H1 (cell line): ENCODE measurements at places on chromosomes 16 and 17.

- H3K27ac ChIP-seq = no peak overlapping the region
- no peak overlapping the region for H3K4me3 ChIP-seq
- H3K36me3 ChIP-seq = no peaks in the 10 kb centered on the region
Observed at GRCh38 chr17:49393491-49394255, 21.0 kb downstream of the PHB1 start.

GRCh38 chr16:70529051-70529777 is 5.6 kb downstream of the SF3B3 start:
- H3K27me3 ChIP-seq = no peaks in the 10 kb centered on the region
- H3K4me3 ChIP-seq = no peak overlapping the region
- no peaks in the 10 kb centered on the region for H3K4me1 ChIP-seq
- peaks cover 47% of the 10 kb centered on the region for H3K36me3 ChIP-seq
- no peak overlapping the region for H3K27ac ChIP-seq

DNA sequence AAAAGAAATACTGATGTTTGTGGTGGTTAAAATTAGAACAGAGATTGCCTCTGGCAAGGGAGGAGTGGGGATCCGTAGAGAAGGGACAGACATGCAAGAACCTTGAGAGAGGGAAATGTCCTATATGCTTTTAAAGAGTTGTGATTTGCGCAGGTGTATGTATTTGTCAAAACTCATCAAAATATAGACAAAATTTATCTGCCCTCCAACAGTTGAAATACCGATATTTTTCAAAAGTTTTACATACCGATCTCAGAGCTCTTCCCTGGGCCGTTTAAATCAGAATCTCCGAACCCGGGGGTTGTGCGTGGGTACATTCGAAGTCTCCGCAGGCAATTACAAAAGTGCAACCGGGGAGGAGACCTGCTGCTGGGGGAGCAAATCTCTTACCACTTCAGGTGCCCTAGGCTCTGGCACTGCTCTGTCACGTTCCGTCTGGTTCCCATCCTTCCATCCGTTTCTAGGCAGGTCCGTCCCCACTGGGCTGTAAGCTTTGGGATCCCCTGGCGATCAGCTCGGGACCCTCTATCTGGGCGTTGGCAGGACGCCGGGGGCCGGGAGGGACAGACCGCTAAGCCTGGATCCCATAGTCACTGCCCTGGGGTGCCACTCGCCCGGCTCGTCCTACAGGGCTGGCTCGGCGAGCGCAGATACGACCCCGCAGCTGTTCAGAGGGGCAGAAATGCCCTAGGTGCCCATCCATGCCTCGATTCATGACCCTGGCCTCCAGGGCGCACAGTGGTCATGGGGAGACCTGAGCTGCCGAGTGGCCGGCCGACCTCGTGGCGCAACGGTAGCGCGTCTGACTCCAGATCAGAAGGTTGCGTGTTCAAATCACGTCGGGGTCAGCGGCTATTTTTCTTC is 4.2 kb downstream of the BORCS6 start:
- H3K27ac ChIP-seq = no peak overlapping the region
- H3K4me3 ChIP-seq = peak overlapping the region; percentile 79
- no peaks in the 10 kb centered on the region for H3K36me3 ChIP-seq
- H3K4me1 ChIP-seq = peaks cover 6% of the 10 kb centered on the region

DNA sequence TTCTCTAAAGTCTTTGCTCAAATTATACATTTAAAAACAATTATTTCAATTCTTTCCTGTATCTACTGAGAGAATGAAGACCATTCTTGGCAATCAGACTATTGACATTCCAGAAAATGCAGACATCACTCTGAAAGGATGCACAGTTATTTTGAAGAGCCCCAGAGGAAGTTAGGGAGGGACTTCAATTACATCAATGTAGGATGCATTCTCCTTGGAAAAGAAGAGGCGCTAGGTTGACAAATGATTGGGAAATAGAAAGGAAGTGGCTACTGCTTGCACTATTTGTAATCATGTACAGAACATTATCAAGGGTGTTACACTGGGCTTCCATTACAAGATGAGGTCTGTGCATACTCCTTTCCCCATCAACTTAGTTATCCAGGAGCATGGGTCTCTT is 74.3 kb downstream of the SSH2 start:
- no peaks in the 10 kb centered on the region for H3K36me3 ChIP-seq
- H3K4me1 ChIP-seq = no peaks in the 10 kb centered on the region
- no peak for DNase-seq
- no peak overlapping the region for H3K27ac ChIP-seq

- H3K4me1 ChIP-seq = peaks cover 12% of the 10 kb centered on the region
- H3K27ac ChIP-seq = no peak overlapping the region
- no peak overlapping the region for H3K4me3 ChIP-seq
- peaks cover 7% of the 10 kb centered on the region for H3K36me3 ChIP-seq
Observed at GRCh38 chr16:75416904-75417565, 16.3 kb downstream of the CFDP1 start.

DNA sequence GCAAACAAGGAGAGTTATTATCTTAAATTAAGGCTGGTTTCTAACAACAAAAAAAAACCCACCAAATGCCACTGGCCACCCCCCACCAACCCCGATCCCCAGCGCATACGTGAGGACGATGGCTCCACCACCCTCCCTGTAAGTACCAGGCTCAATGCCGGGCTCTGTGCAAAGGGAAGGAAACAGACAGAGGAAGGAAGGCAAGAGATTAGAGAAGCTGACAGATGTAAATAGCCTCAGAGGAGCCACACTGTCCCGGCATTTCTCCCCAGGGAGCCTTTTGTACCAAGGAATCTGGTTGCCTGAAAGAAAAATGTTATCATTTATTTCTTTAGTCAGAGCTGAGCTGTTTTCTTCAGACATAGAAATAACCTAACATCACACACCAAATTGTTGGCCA is 13.1 kb downstream of the SOST start:
- no peak for DNase-seq
- no peaks in the 10 kb centered on the region for H3K36me3 ChIP-seq
- peaks cover 6% of the 10 kb centered on the region for H3K4me1 ChIP-seq
- no peak overlapping the region for H3K27ac ChIP-seq

GRCh38 chr17:81169870-81170309 is 3.9 kb upstream of the AATK start:
- H3K4me3 ChIP-seq = no peak overlapping the region
- DNase-seq = no peak
- no peaks in the 10 kb centered on the region; the same call in 1 of the 2 replicates for H3K36me3 ChIP-seq
- H3K27ac ChIP-seq = no peak overlapping the region
- H3K27me3 ChIP-seq = no peaks in the 10 kb centered on the region

DNA sequence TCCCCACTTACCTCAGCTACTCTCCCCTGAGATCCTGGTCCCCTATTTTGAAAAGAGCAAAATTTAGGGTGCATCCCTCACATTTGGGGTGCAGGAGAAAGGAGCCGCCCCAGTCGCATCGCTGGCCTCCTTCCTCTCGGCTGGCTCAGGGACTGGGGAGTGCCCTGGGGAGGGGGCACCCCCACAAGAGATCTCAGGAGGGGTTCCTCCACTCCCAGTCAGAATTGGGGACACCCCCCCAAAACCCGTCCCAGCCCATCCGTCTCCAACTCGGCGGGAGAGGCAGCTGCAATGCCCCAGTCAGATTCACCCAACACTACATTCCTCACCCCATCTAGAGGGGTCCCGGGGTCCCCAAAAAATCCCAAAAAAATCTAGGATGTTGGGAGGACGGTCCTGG is 3.5 kb upstream of the BCL6B start:
- no peak overlapping the region for H3K4me3 ChIP-seq
- H3K27ac ChIP-seq = no peak overlapping the region
- H3K27me3 ChIP-seq = no peaks in the 10 kb centered on the region
- peaks cover 22% of the 10 kb centered on the region for H3K4me1 ChIP-seq
- DNase-seq = no peak

DNA sequence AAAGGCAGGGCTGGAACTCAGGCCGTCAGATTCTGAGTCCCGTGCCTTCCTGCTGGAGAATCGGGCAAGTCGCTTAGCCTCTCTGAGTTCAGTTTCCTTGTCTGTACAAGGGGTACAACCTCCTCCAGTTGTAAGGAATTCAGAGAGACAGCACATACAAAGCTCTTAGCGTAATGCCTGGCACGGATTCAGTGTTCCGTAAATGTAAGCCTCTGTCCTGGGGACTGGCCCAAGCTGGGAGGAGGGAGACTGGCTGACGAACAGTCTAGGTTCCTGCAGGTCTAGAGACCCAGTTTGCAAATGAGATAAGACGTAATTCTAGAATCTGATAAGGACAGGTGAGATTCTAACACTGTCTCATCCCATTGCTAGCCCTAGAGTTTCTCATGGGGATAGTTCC is 9.9 kb downstream of the METTL22 start:
- H3K27ac ChIP-seq = no peak overlapping the region
- H3K4me3 ChIP-seq = no peak overlapping the region
- no peak for DNase-seq
- no peaks in the 10 kb centered on the region for H3K27me3 ChIP-seq

GRCh38 chr17:50728112-50728429 is 8.7 kb downstream of the LUC7L3 start:
- H3K4me1 ChIP-seq = peaks cover 4% of the 10 kb centered on the region
- H3K27ac ChIP-seq = no peak overlapping the region
- H3K36me3 ChIP-seq = peaks cover 5% of the 10 kb centered on the region; the same call in 1 of the 2 replicates
- H3K27me3 ChIP-seq = no peaks in the 10 kb centered on the region
- DNase-seq = no peak

GRCh38 chr17:7249830-7250229 is 1.7 kb downstream of the CTDNEP1 start:
- H3K27ac ChIP-seq = no peak overlapping the region
- peaks cover 3% of the 10 kb centered on the region for H3K4me1 ChIP-seq
- peaks cover 9% of the 10 kb centered on the region; the same call in 1 of the 2 replicates for H3K36me3 ChIP-seq

DNA sequence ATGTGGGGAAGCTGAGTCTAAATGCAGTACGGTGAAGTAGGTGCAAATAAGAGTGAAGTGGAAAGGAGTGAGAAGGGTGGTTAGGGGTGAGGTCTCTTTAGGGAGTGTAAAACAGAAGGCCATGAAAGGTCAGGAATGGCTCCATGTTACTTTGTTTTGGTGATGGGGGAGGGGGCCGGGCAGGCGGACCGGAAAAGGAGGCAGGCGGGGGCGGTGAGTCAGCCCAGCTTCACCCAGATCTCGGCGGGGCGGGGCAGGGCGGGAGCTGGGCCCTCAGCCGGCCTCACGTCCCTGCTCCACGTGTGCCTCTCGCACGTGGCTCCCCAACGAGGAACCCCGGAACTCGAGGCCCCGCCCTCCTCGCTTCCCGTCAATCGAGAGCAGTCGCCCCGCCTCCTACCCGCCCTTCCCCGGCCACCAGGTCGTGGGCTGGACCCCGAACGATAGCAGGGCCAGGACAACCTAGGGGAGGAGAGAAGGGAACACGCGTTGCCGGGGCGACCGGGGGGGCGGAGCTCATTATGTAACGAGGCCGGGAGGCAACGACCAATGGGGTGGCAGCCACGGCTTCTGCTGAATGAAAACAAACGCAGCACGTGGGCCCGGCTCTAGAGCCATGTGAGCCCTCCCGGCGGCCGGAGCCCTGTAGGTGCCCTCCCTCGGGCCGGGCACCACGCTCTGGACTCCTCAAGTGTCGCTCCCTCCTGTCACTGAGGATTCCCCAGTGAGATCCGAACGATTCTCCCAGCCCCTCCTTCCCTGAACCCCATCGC is 1.4 kb downstream of the NR1D1 start:
- 0 out of 2 replicates have a peak overlapping the region, but pooled peaks have one; percentile 25 for H3K27ac ChIP-seq
- H3K27me3 ChIP-seq = peaks cover 6% of the 10 kb centered on the region
- DNase-seq = peak; percentile 97
- H3K36me3 ChIP-seq = peaks cover 5% of the 10 kb centered on the region; the same call in 1 of the 2 replicates
- H3K4me3 ChIP-seq = peak overlapping the region; percentile 66

DNA sequence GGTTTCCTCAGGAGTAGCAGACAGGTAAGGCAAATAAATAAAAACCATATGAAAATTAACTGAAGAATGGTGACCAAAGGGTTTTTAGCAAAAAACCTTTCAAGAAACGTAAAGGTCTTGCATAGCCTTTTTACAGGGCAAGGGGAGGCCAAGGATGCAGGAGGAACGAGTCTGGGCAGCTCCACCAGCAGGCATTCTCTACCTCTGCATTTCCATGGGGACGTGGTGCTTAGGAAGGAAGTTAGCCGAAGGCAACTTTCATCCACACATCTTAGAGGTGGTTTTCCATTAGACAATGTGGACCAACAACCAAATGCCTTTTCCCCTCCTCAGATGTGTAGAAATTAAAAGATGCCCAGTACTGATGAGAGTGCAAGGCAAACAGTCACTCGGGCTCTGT is 20.7 kb downstream of the TOM1L2 start:
- no peaks in the 10 kb centered on the region for H3K27me3 ChIP-seq
- no peak overlapping the region for H3K4me3 ChIP-seq
- no peak overlapping the region for H3K27ac ChIP-seq
- H3K4me1 ChIP-seq = no peaks in the 10 kb centered on the region
- H3K36me3 ChIP-seq = no peaks in the 10 kb centered on the region

DNA sequence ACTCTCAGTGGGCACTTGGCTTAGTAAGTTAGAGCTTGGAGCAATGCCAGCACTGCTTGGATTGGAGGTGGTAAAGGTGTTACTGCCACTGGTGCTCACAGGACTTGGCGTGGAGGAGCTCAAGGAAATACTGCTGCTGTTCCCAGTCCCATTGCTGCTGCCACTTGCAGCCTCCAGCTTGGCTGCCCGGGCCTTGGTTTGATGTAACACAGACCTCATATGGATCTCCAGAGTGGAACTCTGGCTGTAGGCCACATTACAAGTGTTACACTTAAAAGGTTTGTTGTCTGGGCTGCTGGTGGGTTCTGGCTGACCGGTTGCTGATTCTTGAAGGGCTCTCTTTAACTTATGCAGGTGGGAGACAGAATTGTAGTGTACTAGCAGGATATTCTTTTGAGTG is 250.3 kb downstream of the ZFHX3 start:
- H3K4me3 ChIP-seq = no peak overlapping the region
- no peaks in the 10 kb centered on the region for H3K36me3 ChIP-seq
- H3K4me1 ChIP-seq = no peaks in the 10 kb centered on the region
- no peaks in the 10 kb centered on the region for H3K27me3 ChIP-seq
- DNase-seq = no peak

DNA sequence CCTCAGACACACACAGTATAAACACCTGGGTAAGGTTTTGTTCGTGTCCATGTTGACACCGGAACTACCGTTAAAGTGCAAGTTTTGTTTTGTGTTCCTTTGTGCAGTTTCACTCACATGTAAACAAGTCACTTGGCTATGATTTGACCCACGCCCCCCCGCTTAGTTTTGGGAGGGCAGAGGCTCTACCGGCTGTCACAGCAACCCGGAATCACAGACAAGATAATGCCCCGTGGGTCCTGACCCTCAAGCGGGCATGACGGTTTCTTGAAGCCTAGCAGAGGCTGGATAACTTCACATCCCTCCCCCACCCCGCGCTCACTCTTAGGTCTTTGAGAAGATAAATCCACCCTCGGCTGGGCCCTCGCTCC is 1.7 kb downstream of the RASD1 start:
- peak overlapping the region; percentile 16 for H3K4me3 ChIP-seq
- H3K4me1 ChIP-seq = peaks cover 26% of the 10 kb centered on the region
- peaks cover 9% of the 10 kb centered on the region for H3K36me3 ChIP-seq
- no peak overlapping the region for H3K27ac ChIP-seq
- no peak for DNase-seq

DNA sequence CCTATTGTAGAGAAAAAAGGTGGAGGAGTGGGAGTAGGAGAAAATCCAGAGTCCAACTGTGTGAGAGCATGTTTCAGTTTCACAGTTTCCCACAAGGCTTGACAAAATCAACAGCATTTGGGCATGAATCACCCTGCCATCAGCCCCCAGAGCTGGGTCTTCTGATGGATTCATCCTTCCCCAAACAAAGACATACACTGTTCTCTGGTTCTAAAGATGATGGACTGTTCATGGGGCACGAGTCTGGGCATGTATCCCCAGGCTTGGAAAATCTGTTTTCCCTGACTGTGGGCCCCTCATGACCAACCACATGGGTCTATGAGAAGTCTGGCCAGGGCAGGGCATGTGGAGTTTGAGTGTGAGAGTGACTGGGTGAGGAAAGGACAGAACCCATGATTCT is 210.4 kb upstream of the IRX5 start:
- H3K27ac ChIP-seq = no peak overlapping the region
- H3K27me3 ChIP-seq = no peaks in the 10 kb centered on the region
- no peaks in the 10 kb centered on the region for H3K4me1 ChIP-seq
- no peak for DNase-seq
- H3K36me3 ChIP-seq = no peaks in the 10 kb centered on the region
- no peak overlapping the region for H3K4me3 ChIP-seq
